GM19239 (cell line): ENCODE measurements at places on chromosomes 2 and 18.

- DNase-seq, result no peak
Observed at GRCh38 chr18:76568731-76569130, 73.7 kb upstream of the ZNF516 start.

DNA sequence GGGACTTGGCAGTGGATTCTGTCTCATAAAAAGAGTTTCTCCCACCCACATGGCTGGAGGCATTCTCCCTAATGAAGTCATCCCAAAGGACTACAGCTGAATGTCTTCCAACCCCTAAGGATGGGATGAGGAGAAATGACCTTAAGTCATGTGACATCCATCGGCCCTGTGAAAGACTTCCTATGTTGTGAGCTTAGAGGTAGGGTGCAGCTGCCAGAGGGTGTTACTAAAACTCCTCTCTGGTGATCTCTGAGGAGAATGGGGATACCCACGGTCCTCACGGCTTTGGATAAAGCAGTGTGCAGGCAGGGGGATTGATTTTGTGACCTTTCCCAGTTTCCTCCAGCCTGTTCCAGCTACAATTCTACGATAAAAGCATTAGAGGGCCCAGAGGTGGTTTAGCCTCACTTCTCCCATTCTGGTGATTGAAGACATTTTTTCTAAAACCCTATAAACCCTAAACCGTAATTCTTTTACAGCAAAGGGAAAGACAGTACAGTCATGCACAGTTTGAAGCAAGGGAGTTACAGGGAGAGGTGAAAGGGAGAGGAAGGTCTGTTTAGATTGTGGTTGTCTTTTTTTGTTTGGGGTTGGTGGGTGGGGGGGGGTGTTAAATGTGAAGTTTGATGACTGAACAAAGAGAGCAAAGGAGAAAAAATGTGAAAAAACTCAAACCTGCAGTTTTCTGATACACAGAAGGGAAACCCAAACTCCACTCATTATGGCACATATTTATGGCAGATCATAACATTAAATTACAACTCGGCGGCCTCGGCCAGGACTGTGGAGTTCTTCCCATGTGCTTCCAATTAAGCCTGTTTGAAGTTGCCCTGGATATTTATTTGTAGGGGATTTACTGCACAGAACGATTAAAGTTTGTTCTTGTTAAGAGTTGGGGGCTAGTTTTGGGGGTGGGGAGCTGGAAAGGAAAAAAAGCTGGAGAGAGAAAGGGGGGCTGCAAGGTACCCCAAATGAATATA, 26.6 kb upstream of the SLC14A2 start:
- no peak for DNase-seq

DNA sequence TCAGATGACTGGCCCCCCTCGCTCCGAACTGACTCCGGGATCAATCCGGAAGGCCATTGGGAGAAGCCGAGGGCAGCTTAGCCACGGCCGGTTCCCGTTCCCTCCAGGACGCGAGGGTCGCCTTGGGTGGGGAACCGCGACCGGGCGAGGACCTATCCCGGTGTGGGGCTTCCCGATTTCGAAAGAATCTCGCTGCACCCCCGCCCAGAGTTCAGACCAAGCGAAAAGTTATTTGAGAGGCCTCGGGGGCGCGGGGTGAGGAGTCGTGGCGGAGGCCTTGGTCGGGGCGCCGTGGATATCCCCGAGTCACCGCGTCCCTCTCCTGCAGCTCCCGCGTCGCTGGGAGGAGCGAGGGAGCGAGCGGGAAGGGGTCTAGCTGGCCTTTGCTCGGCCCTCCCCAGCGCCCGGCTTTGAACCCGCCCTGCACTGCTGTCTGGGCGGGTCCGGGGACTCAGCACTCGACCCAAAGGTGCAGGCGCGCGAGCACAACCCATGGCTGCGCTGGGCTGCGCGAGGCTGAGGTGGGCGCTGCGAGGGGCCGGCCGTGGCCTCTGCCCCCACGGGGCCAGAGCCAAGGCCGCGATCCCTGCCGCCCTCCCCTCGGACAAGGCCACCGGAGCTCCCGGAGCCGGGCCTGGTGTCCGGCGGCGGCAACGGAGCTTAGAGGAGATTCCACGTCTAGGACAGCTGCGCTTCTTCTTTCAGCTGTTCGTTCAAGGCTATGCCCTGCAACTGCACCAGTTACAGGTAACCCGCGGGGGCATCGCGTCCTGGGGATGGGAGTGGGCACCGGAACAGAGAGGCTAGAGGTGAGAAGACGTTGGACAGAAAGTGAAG, at the start of gene CYP27A1:
Gene CYP27A1 (plus strand): TSS at position 457 of the 837 bp plus-strand sequence. CDS start 36 bp downstream, at position 493.
- no peak for DNase-seq

DNA sequence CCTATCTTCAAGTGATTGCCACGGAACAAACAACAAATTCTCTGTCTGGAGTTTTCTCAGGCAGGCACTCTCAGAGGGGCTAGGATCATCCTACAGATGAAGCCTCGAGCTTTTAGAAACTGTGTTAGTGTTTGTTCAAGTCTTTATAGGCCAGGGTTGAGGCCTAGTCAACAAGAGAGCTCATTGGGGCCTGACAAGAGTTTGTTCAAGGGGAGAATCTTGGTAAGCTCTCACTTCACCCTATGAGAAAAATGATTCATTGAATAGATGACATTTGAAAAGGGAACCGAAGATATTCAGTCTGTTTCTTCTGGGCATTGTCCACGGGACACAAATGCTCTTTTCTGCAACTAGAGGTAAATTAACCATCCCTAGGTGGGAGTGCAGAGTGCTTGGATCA, 476.9 kb downstream of the PTPRM start:
- DNase-seq, result no peak

DNA sequence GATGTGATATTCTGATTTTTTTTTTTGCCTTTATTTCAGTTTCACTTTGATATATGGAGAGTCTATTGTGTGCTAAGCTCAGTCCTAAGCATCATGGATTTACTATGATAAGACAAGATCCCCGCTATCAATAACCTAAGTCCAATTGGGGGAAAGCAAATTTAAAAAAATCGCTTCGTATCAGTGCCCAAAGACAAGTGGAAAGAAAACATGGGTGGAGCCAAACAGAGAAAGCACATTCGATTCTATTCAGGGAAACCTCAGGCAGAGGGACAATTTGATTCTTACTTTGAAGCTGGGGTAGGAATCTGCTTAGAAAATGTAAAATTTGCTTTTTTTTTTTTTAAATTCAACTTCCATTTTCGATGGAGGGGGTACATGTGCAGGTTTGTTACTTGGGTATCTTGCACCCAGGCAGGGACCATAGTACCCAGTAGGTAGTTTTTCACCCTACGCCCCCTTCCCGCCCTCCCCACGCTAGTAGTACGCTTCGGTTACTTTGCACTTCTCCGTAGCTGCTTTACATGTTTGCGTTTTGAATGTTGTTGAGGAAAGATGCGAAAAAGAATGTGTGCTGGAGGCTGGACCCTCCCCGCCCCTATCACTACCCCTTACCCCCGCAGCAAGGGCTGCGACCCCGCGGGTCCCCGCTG, 12.4 kb downstream of the KIF5C start:
- DNase-seq, result no peak

- no peak for DNase-seq
Observed at GRCh38 chr2:8403876-8404275, 278.0 kb upstream of the ID2 start.

DNA sequence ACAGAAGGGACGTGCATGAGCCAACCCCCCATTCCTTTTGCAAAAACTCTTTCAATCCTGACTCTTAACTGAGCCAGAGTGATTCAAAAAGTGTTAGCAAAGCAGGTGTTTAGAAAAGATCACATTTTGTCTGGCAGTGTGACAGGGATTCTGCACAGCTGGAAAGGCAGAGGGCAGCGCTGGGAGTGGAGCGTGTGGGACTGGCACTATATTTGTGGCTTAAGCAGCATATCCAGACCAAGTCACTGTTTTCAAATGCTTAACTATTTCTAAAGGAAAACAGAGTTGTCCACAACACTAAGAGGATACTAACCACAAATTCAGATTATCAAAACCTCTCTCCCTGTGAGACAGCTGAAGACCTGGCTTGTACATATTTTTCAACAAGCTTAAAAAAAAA, 19.0 kb downstream of the CABYR start:
- DNase-seq, result no peak

GRCh38 chr2:85326406-85327159, 1.2 kb downstream of the TGOLN2 start:
- peak; percentile 39 for DNase-seq

DNA sequence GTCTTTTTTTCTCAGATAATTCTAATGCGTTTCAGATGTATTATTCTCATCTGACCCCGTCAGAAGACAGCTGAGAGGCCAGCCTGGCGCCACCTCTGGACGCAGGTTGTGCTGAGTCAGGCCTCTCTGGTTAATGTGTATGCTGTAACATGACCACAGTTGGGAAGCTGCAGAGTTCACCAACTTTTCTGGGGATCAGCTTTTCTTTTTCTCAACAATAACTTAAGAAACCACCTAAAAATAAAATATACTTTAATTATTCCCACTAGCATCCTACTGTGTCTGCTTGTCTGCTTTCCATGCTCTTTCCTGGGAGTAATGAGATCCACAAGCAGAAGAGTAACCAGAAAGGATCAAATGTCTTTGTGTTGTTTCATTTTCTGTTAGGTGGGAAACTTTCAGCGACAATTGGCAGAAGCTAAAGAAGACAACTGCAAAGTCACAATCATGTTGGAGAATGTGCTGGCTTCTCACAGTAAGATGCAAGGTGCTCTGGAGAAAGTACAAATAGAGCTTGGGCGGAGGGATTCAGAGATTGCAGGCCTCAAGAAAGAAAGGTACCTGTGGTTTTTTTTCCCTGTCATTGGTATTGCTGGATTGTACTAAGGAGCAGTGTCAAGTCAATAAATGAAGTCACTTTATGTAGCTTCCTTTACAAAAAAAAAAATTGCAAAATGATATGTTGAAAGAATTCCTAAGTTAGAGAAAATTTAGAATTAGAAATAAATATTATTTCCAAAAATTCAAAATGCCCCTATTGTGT, 79.8 kb downstream of the CCDC150 start:
- no peak for DNase-seq

- DNase-seq, result no peak
Observed at GRCh38 chr2:47618272-47618552, 164.7 kb upstream of the MSH6 start.

DNA sequence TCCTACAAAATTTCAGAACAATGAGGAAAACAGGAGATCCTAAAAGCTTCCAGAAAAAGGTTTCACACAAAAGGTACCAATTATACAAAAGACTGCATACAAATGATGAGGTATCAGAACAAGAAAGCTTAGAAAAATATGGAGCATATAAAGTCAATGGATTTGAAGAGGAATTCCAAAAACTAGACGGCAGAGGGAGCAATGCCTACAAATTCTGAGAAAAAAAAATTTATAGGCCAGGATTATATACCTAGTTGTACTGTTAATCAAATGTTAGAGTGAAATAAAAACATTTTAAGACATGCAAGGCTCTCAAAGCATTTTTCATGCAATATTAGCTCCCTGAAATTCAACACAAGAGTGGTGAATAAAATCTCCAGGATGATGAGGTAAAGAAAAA, 106.2 kb downstream of the ZRANB3 start:
- no peak for DNase-seq

- no peak for DNase-seq
Observed at GRCh38 chr2:43419876-43420275, 176.0 kb downstream of the THADA start.

DNA sequence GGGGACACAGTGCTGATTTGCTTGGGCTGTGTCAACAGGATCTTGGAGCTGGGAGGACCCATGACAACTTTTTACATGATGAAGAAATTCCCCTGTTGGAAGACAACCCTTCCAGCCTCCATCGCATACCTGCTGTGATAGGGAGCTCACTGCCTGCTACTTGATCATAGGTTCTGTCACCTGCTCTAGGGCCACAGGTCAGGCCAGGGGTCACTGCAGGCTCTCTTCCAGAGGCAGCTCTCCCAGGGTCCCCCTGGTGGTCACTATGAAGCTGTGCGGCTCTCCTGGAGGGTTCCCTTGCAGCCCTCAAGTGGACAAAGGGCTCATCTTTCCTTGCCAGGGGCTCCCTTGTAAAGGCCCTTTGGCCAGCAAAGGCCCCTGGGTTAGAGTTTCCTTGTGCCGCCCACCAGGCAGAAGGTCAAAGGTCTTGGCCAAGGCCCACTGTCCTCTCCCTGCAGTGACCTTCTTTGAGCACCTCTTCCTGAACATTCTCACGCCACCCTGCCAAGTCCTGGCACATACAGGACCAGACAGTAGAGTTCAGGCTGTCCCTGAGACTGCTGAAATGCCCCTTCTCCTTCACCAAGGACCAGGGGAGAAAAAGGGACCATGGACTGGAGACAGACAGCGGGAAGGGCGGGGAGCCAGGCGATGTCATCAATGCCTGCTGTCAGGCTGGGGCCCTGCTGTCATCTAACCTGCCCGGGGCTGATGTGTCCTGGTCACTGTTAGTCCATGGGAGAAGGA, 345.1 kb downstream of the DYSF start:
- peak; percentile 42 for DNase-seq
